Naive thymus-derived CD8-positive, alpha-beta T cell (primary cell): ENCODE measurements at places on chromosomes 2 and 18. TPM values are rescaled to one million over a fixed set of nuclear protein-coding genes. Genes with fewer than 3 reads are reported as not detected.

Gene GAL3ST2
- not detected for polyA plus RNA-seq

Gene WBP1
- polyA plus RNA-seq = 32.4 TPM

Gene KIAA2012
- not detected for polyA plus RNA-seq

Gene PROM2
- not detected for polyA plus RNA-seq

Gene NEU4
- not detected for polyA plus RNA-seq

Gene NETO1
- polyA plus RNA-seq = not detected

Gene SLC8A1
- polyA plus RNA-seq = not detected

Gene SLC30A3
- not detected for polyA plus RNA-seq

Gene CPLX4
- not detected for polyA plus RNA-seq

Gene OBSL1
- not detected for polyA plus RNA-seq
